Stimulated activated CD8-positive, alpha-beta memory T cell treated with anti-CD3 and anti-CD28 coated beads, Interleukin-15, amount 100 ng/mL, for 4 hours (primary cell): ENCODE measurements at places on chromosomes 6 and 20.
A peak's percentile ranks its signal among the peaks of the same experiment; 100 is the strongest.

GRCh38 chr6:38057994-38058393 is 238.5 kb downstream of the ZFAND3 start:
- DNase-seq: peak; percentile 6

- DNase-seq: no peak
Measured at GRCh38 chr6:27752038-27752885, 159.9 kb downstream of the OR2B2 start.

- DNase-seq: no peak
Measured at GRCh38 chr6:19789100-19789803, 47.9 kb upstream of the ID4 start.

- no peak for DNase-seq
Measured at GRCh38 chr6:29981211-29981812, 39.0 kb downstream of the HLA-A start.

- DNase-seq: no peak
Measured at GRCh38 chr20:23601715-23602114, 4.0 kb downstream of the CST9 start.
